ENCODE measurements at places on chromosomes 7 and 10.

GRCh38 chr7:141785706-141786552 lies 4.1 kb upstream of the TAS2R5 start:
- DNase-seq, result peak; percentile 41

DNA sequence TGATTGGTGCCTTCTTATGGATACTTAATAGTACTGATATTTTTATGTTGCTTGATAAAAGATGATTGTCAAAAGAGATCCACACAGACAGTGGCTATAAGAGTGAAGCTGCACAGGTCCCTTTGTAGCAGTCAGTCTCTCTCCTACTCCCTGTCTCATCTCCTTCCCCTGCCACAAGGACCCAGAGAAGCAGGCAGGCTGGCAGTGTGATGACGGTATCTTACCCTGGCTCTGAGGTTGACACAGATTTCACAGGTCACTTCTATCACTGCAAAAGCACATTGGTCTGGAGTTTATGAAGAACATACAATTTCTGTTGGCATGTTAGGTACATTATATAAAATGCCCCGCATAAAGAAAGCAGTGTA lies 64.4 kb upstream of the AHR start:
- peak; percentile 17 for DNase-seq

DNA sequence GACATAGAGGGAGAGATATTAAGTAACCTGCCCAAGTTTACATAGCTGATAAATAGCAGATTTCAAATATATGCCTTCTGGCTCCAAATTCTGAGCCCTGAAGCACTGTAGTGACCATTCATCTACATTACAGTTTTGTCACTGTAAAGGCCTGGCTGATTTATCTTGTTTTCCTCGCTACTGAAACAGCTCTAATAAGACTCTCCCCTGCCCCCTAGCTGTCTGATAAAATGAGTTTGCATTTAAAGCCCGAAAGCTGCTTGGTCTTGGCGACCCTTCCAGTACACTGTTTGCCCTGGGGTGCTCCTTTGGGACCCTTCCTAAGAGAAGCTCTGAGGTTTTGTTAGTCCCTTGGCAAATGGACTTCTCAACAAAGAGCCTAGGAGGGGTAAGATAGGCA lies 59.7 kb upstream of the RAB11FIP2 start:
- peak; percentile 14 for DNase-seq

DNA sequence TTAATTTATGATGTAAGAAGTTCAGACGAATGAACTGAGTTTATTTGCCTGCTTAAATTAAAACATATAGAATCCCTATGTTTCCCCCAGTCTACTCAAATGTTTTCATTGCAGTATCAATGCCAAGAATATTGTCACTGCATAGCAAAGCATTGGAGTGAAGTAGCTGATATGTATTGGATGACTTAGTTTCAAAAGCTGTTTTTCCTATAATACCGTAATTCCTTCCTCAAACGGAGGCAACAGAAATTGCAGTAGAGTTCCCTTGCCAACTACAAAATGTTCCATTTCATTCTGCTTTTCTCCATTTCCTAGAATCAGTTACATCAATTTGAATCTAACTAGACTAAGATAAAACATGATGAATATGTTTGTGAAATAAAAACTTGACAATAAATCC lies 174.1 kb downstream of the CNTNAP2 start:
- no peak for DNase-seq

GRCh38 chr7:100087055-100087750 lies 1.6 kb upstream of the COPS6 start:
- peak; percentile 95 for DNase-seq

DNA sequence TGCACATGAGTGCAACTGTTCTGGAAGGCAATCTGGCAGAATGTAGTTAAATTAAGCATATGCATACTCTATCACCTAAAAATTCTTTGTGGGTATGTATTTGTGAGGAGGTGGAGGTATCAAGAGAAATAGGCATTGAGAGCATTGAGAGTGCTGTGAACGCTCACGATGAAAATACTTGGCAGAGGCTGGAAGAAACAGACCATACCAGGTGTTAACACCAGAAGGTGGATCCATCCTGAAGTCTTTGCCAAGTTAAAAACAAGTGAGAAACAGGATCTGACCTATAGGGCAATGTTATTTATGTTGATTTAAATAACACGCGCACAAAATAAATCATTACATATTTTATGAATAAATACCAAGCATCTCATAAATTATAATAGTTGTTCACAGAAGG lies 311.6 kb downstream of the PCLO start:
- no peak for DNase-seq

DNA sequence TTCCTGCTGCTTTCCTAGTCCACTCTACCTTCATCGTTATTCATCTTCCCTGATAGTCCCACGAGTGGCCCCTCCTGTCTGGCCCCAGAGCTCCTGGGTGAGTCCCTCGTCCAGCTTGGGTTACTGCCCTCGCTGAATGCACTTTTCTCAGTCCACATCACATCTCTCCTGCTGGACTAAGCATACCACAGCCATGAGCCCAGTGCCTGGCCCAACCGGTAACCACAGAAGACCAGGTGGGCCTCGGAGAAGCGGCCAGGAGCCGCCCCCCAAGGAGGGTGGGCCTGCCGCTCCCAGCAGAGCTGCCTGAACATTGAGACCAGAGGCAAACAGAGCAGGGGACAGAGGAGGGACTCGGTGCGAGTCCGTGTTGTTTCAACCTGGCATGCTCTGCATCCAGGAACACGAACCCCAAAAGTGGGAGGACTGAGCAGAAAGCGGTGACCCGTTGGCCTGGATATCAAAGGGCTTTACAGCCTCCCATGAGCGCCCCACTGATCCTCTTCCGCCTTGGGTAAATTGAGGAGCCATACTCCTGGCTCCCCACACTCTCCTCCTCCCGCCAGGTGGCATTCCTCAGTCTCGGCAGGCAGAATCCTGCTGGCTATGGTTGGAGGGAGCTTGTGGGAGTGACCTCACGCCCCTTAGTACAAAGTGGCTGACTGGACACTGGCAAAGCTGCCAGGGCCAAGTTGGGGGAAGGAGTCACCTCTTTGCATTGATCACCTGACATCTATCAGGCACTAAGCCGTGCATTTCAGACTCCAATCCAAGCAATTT lies 13.3 kb downstream of the TMEM72 start:
- no peak for DNase-seq

DNA sequence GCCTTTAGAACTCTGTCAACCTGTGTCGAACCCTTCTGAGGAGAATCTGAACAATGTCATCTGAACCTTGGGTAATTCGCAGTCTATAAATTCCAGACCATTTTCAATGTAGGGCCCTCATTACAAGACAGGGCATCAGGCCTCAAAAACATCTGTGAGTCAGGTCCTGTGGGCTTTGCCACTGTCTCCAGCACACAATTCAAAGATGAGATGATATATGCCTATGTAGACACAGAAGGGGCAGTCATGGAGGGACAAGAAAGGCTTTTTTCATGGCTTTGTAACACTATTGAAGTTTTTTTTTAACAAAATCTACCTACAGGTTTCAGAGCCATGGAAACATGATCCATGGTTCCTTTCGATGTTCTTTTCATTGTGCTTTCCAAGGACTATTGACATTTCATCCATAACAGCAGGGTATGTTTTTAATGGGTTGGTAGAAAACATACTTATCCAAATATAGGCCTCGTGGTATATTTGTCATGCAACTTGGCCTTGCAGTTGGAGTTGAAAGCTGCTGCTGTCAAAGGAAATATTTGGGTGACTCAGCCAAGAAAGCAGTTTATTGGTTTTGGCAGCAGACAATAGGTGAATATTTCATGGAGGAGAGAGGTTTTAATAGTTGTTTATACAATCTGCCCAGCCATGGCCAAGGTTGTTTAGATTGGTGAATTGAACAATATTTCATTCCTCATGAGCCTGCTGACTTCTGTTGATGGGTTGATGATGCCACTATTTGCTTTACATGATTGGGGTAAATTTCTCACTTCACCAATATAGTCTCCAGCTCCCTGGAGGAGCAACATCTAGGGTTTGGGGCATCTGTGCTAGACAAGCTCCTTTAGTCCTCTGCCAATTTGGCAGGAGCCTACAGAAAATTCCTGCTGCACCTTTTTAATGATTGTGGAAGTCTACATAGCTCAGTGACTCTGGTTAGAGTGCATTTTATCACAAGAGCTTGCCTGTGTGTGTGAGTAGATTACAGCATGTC lies 158.4 kb upstream of the TMEM72 start:
- peak; percentile 100 for DNase-seq

GRCh38 chr7:48171202-48171601 lies at the start of gene ABCA13:
Gene ABCA13, plus strand, starts transcription at chr7:48171458. Its CDS starts 26 bp downstream, at chr7:48171484.
- no peak for DNase-seq

All from fibroblast of lung (primary cell).